ENCODE measurements at places on chromosomes 6 and 20. TPM values are rescaled to one million over a fixed set of nuclear protein-coding genes. Genes with fewer than 3 reads are reported as not detected.

BTBD9 gene
- polyA plus RNA-seq: 6.1 TPM

- no peak for DNase-seq
Observed at GRCh38 chr6:28974505-28974904, 30.6 kb downstream of the ZNF311 start.

- DNase-seq: no peak
Observed at GRCh38 chr6:45758787-45759471, 256.7 kb downstream of the CLIC5 start.

- DNase-seq: no peak
Observed at GRCh38 chr6:111471533-111471932, 11.5 kb downstream of the REV3L start.

SYTL3 gene
- polyA plus RNA-seq: 1.5 TPM

DACT2 gene
- not detected for polyA plus RNA-seq

GRCh38 chr6:139553916-139554315 lies 179.5 kb upstream of the CITED2 start:
- DNase-seq: no peak

GRCh38 chr6:118649918-118650581 lies 1.3 kb downstream of the CEP85L start:
- DNase-seq: no peak

DNA sequence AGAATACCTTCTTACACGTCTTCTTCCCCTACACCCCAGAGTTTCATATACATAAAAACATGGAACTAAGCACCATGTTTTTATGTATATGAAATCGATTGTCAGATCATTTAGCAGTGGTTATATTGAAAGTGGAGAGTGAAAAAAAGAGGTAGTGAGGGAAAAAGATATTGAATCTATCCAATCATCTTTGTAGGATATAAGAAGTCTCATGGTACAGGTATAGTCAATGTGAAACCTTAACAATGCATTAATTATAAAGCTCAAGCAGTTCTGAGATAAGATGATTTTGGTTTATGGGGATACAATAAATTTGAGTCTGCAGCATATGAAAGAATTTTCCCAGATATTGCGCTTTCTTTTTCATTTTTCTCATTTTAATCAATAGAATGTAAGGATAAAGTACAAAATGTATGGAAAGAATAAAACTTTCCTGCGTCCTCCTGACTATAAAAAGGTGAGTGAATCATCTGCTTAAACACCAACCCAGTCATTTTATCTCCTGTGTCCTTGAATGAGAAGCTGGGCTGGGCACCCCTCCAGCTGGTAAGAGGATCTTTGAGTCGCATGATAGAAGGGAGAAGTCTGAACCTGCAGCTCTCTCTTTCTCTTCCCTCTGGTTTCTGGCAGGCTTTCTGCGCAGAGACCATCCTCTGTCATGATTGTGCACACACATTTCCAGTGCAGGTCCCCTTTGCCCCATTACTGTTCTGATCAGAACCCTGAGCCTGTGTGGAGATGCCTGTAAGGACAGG lies 28.1 kb upstream of the AKIRIN2 start:
- DNase-seq: no peak

All from BJ (cell line).